ENCODE measurements at places on chromosomes 7 and 10.

GRCh38 chr7:85065306-85065705 lies 121.5 kb downstream of the SEMA3D start:
- DNase-seq: no peak

DNA sequence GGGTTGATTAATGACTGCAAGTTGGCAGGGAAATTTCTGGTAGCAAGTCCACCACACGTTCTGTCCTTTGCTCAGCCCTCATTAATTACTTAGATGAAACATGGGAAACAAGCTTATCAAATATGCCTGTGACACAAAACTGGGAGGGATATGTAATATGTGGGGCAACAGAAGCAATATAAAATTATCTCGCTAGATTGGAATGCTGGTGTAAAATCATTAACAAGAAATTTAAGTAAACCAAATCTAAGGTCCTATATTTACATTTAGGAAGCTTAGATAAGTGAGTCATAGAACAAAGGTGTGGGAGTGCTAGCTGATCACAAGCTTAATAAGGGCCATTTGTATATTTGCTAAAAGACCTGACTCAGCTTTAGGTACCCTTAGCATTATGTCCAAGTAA lies 23.5 kb downstream of the TRPV5 start:
- DNase-seq: no peak

GRCh38 chr7:102450242-102450641 lies 14.4 kb downstream of the ALKBH4 start:
- no peak for DNase-seq

- DNase-seq: no peak
Measured at GRCh38 chr7:112649560-112649959, 140.6 kb downstream of the TMEM168 start.

GRCh38 chr10:113259576-113260226 lies 293.2 kb upstream of the HABP2 start:
- no peak for DNase-seq

GRCh38 chr10:98920360-98920759 lies 315.3 kb downstream of the HPSE2 start:
- DNase-seq: no peak

- DNase-seq: no peak
Measured at GRCh38 chr7:111388912-111389311, 173.4 kb downstream of the IMMP2L start.

- no peak for DNase-seq
Measured at GRCh38 chr10:420154-421121, 269.0 kb downstream of the DIP2C start.

GRCh38 chr7:44639671-44640321 lies 33.4 kb downstream of the OGDH start:
- no peak for DNase-seq

- DNase-seq: no peak
Measured at GRCh38 chr10:4663162-4663992, 162.6 kb upstream of the AKR1E2 start.

- no peak for DNase-seq
Measured at GRCh38 chr7:37590824-37591223, 92.7 kb upstream of the GPR141 start.

- DNase-seq: no peak
Measured at GRCh38 chr7:2309889-2310331, 4.3 kb downstream of the SNX8 start.

- DNase-seq: no peak
Measured at GRCh38 chr7:157495177-157495553, 158.4 kb downstream of the DNAJB6 start.

- DNase-seq: no peak
Measured at GRCh38 chr10:92604841-92605240, 11.9 kb downstream of the KIF11 start.

DNA sequence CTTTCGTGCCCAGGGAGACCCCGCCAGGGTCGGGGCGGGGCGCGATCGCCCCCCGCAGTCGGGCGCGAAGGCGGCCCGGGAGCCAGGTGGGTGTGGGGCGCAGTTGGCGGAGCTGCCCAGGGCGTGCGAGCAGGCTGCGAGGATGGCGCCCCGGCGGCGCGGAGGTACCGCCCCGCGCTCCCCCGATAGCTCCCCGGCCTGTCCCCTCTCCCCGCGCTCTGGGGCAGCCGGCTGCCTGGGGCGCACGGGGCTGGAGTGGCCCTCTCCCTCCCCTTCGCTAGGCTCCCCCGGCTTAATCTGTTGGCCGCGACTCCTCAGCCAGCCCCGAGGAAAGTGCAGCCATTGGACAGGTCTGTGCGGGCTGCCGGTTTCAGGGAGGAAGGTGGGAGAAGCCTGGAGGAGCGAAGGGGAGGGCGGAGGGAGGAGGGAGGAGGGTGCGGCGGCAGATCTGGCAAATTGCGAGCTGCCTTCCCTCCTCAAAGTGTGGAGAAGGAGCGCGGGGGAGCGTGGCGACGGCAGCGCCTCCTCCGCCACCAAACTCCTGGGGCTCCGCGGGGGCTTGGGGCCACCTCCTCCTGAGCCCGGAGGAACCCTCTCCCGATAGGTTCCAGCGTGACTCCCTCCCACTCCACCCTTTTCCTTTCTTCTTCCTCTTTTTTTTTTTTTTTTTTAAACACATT lies 361 bp upstream of the PLXDC2 start:
- DNase-seq: peak; percentile 75

- DNase-seq: no peak
Measured at GRCh38 chr7:44618753-44619152, 12.3 kb downstream of the OGDH start.

DNA sequence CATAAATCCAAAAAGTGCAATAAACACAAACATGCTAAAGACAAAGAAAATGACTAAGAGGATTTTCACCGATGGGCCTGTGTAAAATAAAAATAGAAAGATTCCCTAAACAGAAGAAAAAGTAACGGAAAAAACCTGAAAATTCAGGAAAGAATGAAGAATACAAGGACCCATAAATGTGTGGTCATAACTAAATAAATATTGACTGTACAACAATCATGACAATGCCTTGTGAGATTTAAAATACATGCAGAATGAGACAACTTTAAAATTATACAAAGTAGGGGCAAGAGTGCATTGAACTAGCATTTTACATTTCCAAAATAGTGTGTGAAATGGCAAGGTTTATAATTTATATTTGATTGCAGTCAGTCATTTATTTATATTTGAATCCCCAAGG lies 409.1 kb upstream of the ANKRD30A start:
- DNase-seq: no peak

DNA sequence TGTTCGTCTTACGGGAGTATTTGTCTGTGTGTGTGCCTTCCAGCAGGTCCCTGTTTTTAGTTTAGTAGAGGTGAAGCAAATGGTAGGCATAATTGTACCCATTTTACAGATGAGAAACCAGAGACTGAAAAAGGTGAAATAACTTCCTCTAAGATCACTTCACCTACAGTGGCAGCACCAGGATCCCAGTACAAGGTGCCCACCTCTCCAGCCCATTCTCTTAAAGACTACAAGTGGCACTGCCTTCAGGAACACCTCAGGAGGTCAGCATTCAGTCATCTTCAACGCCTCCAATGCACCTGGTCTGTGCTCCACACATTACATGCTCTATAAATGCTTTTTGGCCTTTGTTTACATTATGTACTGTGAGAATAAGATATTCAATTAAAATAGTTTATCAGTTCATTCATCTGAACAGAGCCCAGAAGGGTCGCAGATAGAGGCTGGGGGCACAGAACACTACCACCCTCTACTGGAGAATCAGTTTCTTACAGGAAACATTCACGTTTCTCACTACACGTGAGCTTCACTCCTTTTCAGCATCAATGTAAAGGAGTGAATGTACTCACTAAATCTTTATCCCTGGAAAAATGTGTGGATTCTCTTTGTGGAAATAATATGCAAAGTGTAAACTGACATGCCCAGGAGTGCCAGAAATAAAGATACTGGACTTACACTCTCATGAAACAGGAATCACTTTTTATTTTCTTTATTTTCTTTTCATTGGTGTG lies 45.5 kb upstream of the ABLIM1 start:
- no peak for DNase-seq

DNA sequence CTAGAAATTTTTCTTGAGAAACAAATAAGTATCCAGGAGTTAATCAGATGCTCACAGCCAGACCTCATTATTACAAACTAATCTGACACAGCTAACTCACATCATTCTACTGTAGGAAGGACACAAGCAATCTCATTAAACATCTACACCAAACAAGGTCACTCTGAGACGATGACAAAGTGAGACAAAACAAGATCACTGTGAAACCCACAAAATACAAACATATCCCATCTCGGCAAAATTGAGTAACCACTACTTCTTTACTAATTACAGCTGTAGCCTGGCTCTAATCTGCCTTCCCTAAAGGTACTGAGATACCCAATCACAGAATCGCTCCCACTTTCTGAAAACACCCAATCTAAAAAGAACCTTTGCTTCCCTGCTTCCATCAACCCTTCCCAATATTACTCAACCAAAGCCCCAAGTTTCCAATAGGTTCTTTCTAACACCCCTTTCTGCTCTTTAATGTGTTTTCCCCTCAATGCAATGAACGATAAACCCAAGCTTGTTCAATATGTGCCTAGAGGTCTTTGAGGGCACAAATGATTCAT lies 26.9 kb downstream of the CCDC6 start:
- no peak for DNase-seq

DNA sequence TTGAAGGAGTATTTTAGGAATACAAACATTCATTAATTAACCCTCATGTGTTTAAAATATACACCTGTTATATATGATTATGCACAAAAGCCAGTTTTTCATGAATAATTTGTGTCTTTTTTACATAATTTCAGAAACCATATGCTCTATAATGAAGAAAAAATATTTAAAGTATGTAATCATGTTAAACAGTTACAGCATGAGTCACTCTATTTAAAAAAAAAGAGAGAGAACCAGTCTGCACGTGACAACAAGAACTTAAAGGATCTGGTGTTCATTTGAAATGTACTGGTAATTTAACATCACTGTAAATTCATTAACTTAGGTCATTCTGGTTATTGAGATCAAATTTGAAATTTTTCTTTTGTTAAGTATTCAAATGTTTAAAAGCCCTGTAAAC lies 228.5 kb downstream of the CACNB2 start:
- no peak for DNase-seq

Data from globus pallidus (tissue), 1 donor.